ENCODE measurements at places on chromosomes 1 and 21. TPM values are rescaled to one million over a fixed set of nuclear protein-coding genes. Genes with fewer than 3 reads are reported as not detected.

Gene RNF186
- not detected for total RNA-seq

Gene GNG4
- not detected for total RNA-seq

Gene AGT
- total RNA-seq: 56.2 TPM

Gene HPDL
- not detected for total RNA-seq

Gene TEX38
- not detected for total RNA-seq

Gene MPZ
- total RNA-seq: 4.8 TPM

Gene ESPN
- total RNA-seq: 0.56 TPM

- DNase-seq: no peak
These were observed 5.6 kb upstream of the KCNA10 start for GRCh38 chr1:110524311-110525248.

DNA sequence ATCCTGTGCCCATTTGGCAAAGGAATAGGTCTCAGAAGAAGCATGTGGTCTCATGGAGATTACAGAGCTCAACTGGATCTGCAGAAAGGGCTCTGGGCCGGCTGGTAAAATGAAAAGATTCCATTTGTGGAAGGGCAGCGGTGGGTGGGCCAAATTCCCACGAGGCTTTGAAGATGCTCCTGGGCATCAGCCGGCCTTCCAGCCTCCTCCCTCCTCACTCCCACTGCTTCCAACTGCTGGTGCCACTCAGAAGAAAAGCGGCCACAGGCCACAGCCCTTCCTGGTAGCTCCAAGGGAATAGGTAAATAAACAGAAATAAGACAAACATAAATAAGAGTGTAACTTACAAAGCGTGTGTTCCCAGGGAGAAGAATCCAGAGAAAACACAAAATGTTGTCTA lies 136.3 kb upstream of the SLC44A3 start:
- no peak for DNase-seq

DNA sequence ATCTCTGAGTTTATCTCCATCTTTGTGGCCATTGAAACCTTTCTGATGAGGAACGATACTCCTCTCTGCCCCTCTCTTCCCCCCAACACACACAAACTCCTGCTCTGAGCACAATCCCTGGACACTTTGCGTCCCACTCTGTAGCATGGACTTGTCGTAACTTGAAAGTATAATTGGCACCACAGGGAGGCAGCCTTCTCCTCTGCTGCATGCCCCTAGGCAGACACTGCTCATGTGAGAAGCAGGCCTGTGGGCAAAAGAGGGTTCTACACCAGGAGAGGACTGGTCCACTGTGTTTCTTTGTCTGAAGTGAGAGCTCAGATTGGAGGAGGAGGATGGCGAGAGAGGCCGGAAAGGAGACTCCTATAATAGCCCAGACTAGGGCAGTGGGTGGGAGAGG lies 3.8 kb upstream of the PARS2 start:
- no peak for DNase-seq

DNA sequence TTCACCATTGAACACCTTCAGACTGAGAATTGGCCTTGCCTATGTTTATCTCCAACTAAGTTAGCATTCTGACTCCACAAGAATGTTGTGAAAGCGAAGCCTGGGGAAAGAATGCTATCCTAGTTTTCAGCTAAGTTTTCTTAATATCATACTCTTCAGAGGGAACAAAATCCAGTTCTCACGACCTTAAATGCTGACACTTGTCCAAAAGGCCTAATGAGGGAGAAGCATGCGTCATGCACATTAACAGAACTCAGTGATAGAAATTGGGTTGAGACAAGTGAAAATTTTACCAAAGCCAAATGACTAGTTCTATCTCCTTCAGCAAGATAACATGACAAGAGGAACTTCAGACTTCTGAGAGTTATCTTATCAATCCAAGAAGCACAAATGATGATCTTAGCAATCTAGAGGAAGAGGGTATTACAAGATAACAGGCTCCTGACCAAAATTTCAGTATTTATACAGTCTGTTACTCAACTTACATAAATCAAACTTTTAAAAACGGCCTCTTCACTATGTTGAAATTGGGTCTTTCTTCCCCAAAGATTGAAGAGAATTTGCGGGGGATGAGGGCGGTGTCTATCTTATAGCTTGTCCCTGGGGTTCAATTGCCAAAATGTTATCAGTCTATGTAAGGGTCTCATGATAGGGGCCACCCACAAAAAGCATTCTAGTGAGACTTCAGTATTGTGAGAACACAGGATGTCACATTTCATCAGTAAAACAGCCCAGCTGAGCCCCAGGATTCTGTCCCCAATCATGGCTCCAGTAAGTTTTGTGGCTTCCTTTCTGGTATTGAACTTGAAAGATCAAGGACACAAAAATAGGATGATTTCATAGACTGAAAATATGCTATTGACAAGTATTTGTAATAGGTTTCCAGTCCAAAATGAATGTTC lies 26.5 kb upstream of the SLC45A3 start:
- no peak for DNase-seq

- no peak for DNase-seq
These were observed 1.9 kb downstream of the TAL1 start for GRCh38 chr1:47229886-47230691.

GRCh38 chr1:21904704-21905520 lies 32.2 kb downstream of the HSPG2 start:
- peak; percentile 77 for DNase-seq

- DNase-seq: no peak
These were observed 103.0 kb upstream of the PLXNA2 start for GRCh38 chr1:208347191-208347590.

DNA sequence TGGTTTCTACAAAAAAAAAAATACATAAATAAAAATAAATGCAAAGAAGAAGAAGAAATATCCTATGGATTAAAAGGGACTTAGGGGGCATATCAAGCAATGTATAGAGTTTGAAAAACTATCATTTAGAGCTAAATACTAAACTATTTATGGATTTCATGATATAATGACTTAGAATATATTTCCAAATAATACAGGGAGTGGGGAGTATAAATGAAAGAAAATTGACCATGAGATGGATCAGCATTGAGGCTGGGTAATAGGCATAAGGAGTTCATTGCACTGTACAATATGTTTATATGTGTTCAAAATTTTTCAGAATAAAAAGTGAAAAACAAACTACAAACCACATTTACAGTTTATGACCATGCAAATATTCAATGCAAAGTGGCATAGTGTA lies 18.8 kb downstream of the NHLH2 start:
- no peak for DNase-seq

DNA sequence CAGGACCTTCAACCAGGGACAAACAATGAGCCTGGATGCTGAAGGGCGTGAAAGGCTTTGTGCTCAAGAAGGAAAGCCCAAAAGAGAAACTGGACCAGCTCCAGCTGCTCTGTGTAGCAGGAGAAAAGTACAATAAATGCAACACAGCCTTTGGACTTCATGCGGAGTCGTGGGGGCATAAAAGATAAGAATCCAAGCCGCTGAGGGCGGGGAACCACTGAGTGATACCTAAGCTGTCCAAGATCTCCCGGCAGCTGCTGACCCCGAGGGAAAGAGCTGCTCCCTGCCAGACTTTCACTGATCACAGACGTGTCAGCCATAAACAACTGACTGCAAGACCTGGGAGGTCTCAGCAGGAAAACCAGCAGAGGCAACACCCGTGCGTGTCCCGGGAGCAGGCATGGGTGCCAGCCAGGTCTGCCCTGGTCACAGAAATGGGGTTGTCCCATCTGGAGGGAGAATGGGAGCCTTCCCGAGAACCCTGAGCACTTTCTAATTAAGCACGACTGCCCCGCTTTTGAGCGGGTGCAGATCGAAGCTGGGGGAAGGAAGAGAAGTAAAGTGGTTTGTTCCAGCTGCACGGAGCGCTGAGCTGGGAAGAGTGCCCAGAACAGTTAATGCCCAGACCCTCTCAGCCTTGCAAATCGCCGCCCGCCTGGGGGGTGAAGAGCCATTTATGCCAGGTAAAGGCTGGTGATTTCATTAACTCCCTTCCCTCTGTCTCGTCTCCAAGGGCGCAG lies 68.3 kb upstream of the TARDBP start:
- DNase-seq: no peak

DNA sequence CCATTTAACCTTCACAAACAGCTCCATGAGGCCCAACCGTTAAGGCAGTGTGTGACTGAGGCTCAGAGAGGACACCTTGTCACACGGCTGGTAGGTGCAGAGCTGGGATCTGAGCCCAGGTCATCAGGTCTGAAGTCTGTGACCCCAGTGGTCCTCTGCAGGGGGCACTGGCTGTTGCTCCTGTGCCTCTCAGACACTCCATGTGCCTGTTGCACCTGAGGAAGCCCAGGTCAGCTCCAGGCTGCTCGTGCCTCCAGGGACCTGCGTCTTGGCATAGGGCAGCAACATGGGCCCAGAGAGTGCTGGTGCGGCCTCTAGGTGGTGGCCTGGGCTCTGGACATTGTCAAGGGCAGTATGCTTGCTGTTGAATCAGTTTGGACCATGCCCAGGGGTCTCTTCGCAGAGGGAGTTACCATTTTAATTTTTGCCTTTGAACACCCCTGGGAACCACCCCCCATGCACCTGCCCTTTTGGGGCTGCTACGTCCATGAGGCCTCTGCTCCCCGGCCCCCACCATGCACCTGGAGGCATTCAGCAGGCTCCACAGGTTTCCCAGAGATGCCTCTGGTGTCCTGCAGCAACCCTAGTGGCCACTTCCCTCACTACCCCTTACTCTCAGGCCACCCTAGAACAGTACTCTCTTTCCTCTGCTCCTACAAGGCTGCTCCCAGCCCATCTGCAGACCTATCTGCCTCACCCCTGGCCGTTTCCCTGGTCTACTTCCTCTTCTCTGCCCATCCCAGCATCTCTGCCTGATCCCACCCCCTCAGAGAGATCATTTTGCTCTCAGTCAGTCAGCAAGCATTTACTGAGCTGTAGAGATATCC lies 25.2 kb upstream of the EPS8L3 start:
- DNase-seq: no peak

- no peak for DNase-seq
These were observed 38.4 kb downstream of the IGSF21 start for GRCh38 chr1:18145851-18146618.

DNA sequence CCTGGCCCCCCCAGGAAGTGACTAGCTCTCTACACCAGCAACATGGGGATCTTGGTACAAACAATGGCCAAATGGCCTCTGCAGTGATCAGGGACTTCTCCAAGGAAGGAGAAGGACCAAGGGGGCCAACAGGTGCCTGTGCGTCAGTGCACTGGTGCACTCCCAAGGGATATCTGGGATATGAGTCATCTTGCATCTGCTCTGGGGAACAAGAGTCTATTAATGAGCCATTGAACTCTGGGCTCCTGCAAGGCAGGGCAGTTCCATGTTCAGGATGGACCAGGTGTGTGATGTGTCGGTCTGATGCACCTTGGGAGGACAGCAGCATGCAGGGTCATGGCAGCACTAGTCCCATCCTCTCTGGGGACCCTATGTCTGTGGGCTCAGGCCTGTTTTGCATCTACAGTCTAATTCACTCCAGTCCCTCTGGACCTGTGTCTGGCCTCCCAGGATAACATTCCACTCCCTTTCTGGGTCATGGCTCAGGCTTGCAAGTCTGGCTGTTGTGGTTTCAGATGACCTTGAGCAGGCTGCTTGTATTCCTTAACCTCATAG lies 125.3 kb downstream of the TRABD2B start:
- DNase-seq: no peak

DNA sequence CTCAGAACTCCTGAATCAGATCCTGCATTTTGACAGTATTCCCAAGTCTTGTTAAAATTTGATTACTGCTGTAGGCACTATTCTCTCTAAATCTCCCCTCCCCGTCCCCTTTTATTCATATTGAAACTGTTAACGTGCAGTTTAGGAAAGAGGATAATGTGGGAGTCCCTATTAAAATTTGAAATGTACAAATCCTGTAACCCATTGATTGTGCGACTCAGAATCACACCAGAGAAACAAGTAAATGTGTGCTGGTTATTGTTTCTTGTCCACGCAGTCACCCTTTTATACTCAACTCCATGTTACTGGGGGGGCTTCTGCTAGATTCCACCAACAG lies 584 bp upstream of the LTN1 start:
- no peak for DNase-seq

DNA sequence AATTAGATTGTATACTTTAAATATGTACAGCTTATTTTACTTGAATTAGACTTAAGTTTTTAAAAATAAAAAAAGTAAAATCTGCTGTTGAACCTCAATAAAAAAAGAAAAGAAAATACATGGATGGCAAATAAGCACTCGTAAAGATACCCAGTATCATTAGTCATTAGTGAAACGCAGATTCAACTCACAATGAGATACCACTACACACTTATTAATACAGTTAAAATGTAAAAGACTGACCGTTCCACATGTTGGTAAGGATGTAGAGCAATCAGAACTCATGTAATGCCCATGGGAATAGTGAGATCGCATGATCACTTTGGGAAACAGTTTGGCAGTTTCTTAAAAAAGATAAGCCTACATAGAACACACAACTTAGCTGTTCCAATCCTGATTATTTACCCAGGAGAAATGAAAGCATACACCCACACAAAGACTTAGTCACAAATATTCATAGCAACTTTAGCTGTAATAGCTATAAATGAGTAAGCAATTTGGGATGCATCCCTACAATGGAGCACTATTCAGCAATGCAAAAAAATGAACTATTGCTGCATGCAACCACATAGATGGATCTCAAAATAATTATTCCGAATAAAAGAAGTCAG lies 7.3 kb downstream of the SH2D1B start:
- no peak for DNase-seq

DNA sequence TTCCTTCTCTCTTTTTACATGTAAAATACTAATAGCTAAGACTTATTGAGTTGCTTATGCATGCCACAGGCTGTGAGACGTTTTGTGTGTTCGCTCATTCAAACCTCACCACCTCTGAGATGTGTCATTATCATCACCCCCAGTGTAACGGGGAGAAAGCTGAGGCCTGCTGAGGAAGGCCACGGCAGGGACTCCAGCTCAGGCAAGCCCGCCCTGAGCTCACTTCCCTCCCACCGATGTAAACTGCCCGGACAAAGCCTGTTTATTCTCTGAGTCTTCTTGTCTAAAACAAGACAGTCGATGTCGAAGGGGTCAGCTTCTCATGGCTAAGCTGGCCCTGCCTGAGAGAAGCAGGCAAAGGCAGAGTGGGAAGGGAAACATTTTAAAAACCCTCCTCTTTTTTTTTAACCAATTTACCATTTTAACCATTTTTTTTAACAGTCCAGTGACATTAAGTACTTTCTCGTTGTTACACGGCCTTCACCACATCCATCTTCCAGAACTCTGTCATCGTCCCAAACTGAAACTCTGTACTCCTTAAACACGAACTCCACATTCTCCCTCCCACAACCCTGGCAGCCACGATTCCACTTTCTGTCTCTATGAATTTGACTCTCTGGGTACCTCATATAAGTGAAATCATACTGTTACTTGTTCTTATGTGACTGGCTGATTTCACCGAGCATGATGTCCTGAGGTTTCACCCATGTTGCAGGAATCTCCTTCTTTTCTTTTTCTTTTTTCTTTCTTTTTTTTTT lies 204.8 kb upstream of the GALNT2 start:
- no peak for DNase-seq

DNA sequence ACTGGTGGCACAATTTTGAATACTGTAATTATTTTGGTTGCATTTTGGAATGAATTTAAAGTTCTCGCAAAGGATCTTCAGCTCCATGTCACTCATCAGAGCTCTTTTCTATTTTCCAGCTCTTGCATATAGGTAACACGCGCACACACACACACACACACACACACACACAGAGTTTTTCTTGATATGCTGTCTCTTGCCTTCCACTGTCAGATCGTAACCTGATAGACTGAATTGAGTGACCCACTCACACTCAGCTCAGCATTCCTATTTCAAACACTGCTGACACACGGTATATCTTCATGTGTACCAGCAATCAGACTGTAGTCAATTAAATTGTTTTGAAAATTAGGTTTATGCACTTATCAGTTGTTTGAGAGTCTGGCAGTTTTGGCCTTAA lies 214.1 kb downstream of the PBX1 start:
- DNase-seq: no peak

Data from Right ventricle myocardium superior (tissue), 1 donor.